ENCODE measurements at places on chromosomes 6 and 20.

GRCh38 chr20:5776077-5776476, 25.9 kb downstream of the SHLD1 start:
- DNase-seq: no peak

DNA sequence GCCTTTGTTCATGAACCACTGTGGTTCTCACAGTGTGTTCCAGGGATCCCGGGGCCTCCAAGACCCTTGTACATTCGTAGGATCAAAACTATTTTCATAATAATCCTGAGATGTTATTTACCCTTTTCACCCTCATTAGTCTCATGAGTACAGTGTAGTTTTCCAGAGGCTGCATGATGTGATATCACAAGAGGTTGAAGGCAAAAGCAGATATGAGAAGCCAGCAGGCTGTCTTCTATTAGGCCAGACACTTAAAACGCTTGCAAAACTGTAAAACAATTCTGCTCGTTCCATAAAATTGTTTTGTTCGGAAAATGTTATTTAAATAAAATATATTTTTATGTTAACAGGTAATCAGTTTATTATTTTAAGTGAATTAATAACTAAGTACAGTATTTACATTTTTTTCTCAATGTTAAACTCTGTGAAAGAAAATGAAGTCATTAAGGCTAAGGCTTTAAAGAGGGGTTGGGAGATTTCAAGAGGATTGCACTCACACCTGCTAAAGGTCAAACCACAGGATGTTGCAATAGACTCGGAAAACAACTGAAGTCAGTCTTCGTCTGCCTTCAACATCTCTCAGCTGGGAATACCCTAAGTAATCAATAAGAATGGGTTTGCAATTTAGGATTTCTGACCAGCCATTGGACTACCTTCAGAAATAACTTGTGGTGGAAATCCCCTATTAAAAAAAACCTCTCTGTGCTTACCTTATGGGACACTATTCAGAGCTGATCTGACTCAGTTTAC, 474.2 kb downstream of the KIF16B start:
- no peak for DNase-seq

DNA sequence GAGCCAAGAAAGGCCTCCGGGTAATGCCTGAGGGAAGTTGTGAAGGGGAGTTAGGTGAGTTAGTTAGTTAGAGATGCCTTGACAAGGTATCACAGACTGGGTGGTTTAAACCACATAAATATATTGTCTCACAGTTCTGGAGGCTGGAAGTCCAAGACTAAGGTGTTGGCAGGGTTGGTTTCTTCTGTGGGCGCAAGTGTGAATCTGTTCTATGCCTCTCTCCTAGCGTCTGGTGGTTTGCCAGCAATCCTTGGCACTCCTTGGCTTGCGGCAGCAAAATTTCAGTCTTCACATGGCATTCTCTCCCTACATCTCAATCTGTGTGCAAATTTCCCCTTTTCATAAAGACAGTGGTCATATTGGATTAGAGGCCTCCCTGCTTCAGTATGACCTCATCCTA, 29.7 kb upstream of the RANBP9 start:
- DNase-seq: no peak

DNA sequence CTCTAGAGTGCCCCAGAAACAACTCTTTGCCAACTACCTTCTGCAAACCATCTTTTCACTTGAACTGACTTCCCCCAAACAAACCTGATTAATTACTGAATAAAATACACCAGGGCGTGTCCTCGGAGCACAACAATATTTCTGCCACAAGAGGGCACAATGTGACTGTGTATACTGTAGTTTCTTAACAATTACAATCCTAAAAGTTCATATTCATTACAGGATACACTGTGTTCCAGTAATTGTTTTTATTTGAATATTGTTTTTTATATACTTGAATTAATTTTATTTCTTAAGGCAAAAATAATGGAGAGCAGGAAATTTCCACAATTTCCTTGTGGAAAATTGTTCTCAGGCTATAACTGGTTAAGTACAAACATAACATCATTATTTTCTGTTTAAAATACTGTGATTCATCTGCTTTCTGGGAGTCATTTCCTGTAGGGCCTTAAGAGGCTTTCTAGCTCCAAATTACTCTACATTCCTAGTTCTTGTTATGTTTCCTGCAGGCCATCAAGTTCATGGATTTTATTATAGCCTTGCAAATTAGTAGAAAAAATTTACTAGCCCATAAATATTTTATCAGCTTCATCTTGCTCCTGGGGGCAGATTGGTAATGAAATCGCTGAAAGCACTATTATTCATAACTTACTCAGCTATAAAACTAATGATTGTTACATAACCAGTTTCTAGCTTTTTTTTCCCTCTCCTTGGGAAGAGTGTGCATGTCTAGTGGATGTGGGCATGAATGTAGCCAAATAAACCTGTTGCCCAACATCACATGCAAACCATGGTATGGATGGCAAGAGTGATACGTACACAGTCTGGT, 51.9 kb upstream of the SLC22A16 start:
- no peak for DNase-seq

- DNase-seq: no peak
Measured at GRCh38 chr6:69835414-69836179, 30.8 kb upstream of the COL19A1 start.

- no peak for DNase-seq
Measured at GRCh38 chr6:147331401-147331800, 127.2 kb downstream of the STXBP5 start.

DNA sequence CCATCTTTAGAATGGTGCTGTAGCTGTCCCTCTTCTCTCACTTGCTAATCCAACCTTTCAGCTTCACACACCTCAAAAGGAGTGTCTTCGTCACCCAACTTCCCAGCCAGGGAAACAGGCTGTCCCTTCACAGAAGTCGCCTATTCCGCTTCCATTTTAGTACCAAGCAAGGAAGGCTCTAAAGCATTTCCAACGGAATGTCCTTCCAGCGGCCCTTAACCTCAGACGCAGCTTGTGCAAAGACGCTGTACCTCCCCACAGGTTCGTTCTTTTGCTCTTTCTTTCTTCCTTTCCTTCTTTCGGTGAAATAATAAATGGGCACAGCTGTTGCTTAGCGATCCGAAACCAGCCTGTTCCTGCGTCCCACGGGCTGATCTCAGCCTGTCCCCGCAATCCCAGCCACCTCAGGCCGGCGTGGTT, 1.5 kb downstream of the PTPRT start:
- no peak for DNase-seq

GRCh38 chr6:22381845-22382544, 85.2 kb upstream of the PRL start:
- no peak for DNase-seq

DNA sequence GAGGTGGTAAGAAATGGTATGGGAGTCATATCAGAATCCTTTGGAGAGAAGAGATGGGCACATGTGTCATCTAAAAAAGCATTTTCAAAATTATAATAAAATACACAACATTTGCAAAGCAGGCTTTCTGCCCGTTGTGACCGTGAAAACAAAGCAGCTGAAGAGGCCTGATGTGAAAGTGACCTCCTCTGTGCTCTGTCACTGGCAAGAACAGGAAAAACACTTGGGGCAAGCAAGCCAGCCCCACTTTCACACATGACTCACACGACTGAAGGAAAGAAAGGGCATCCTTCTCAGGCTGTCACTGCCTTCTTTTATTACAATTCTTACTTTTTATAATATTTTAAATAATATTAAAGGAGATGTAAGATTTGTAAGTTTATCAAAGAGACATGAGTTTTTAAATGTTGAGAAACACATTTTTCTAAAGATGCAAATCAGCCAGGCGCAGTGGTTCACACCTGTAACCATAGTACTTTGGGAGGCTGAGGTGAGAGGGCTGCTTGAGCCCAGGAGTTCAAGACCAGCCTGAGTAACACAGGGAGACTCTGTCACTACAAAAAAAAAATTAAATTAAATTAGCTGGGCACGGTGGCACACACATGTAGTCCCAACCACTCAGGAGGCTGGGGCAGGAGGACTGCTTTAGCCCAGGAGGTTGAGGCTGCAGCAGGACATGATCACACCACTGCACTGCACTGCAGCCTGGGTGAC, 143.7 kb downstream of the BTBD9 start:
- DNase-seq: no peak

- DNase-seq: no peak
Measured at GRCh38 chr6:169809386-169809785, 58.0 kb downstream of the ERMARD start.

- no peak for DNase-seq
Measured at GRCh38 chr6:44251576-44252524, 4.9 kb downstream of the HSP90AB1 start.

- no peak for DNase-seq
Measured at GRCh38 chr20:53738945-53739798, 145.5 kb upstream of the ZNF217 start.

- DNase-seq: no peak
Measured at GRCh38 chr6:110619275-110619908, 143.0 kb upstream of the SLC22A16 start.

DNA sequence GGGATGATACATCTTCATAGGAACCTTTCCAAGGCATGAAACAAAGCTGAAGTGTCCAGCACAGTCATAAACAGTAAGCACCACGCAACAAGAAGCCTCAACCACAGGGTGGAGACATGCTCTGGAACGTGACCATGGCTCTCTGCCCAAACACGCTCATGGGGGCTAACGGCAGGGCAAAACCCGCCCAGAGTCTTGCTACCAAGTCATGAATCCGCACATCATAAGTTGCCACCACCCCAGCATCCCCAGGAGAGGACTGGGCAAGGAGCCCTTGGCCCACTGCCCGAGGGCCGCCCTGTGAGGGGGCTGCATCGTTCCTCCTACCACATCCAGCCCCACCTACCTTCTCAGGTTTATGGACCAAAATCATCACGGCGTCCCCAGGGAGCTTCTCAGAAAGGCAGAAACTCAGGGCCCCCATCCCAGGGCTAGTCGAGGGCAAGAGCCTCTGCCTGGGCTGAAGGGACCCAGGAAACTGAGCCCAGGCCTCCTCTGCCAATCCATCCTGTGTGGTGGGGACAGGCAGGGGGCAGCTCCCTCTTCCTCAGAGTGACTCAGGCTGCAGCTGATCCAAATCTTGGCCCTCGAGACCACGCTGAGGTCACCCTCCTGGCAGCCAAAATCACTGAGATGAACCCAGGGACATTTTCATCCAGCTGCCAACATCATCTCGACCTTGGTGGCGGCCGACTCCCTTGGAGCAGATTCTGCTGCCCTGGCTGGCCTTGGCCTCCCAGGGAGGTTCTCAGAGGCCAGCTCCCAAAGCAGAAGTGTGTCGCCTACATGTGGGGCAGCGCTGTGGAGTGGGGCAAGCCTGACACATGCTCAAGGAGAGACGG, 42.6 kb downstream of the BMP7 start:
- DNase-seq: no peak

DNA sequence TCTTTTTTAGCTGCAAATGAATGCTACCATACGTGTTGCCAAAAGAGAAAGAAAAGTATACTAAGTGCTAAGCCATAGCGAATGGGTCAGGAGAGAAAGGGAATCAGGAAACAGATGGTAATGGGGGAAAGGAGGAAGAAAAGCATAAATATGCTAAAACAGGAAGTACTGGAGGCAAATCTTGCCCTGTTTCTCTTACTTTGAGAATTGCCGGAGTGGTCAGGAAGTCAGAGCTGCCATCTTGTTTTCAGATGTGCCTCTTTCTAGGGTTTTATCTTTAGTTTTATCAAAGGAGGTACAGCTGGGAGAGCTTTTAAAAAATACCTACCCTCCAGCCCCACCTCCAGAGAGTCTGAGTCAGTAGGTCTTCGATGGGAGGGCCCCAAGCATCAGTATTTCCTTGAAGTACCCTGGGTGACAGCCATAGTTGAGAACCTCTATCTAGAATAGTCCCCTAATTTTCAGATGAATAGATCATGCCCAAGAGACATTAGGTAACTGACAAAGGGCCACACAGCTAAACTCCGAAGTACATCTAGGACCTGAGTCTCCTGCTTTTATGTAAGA, 193.3 kb downstream of the CLIC5 start:
- DNase-seq: no peak

- DNase-seq: no peak
Measured at GRCh38 chr6:85866370-85866730, 223.7 kb upstream of the SYNCRIP start.

GRCh38 chr6:88908598-88909548, 54.5 kb downstream of the RNGTT start:
- no peak for DNase-seq

GRCh38 chr6:64703922-64704321, 1003.1 kb downstream of the EYS start:
- no peak for DNase-seq

DNA sequence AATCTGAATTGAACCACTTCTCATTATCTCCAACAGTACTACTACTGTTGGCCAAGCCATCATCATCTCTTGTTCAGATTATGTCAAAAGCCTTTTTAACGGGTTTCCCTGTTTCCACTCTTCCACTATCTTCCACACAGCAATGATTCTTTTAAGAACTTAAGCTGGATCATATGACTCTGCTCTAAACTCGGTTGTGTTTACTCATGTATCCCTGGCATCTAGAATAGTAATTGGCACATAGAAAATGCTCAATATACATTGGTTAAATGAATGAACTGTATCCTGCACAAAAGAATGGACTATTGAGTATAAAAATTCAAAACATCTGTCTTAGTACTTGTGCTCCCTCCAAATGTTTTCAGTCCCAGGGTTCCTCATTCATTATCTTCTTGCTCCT, 2.8 kb upstream of the COX7A2 start:
- DNase-seq: no peak

- no peak for DNase-seq
Measured at GRCh38 chr6:165894171-165894825, 231.3 kb upstream of the PDE10A start.

DNA sequence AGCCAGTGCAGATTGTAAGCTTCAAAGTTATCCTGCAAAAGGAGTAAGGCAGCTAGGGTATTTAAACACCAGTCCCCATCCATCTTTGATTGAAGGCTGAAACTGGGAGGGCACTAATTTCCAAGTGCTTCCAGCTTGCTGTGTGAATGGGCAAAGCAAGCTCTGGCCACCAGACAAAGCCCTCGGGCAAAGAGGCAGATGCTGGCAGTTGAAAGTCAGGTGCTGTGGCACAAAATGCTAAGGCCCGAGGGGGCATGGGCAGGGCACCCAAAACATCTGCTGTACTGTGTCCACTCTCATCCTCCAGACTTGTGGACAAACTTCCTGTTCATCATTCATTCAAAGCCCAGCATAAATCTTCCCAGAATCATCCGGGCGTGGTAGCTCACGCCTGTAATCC, 62.9 kb downstream of the TRMT6 start:
- DNase-seq: no peak

DNA sequence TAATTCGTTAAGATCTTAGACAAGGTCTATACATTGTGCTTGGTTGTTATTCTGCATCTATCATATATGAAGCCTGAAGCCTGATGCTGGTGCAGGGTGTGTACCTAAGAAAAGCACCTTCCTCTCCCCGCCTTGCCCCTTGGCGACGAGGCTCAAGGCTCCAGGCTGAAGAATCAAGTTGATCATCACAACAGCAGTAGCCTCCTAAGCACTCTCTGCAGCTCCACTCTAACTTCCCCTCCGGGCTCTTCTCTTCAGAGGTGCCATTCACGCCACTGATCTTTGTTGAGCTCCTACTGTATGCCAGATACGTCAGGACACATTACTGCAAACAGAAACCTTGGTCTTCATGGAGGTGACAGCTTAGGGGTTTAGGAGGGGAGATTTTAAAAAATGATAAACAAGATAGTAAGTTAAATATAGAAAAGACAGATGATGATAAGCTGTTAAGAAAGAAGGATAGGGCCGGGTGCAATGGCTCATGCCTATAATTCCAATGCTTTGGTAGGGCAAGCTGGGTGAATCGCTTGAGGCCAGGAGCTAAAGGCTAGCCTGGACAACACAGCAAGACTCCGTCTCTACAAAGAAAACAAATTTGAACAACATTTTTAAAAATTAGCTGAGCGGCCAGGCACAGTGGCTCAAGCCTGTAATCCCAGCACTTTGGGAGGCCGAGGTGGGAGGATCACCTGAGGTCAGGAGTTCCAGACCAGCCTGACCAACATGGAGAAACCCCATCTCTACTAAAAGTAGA, 38.4 kb upstream of the ZNF217 start:
- no peak for DNase-seq
